Nucleus accumbens (tissue), 56 donors: ENCODE measurements at places on chromosomes 11 and 22.

GRCh38 chr11:19294444-19294843 is 53.7 kb upstream of the E2F8 start:
- DNase-seq: no peak

DNA sequence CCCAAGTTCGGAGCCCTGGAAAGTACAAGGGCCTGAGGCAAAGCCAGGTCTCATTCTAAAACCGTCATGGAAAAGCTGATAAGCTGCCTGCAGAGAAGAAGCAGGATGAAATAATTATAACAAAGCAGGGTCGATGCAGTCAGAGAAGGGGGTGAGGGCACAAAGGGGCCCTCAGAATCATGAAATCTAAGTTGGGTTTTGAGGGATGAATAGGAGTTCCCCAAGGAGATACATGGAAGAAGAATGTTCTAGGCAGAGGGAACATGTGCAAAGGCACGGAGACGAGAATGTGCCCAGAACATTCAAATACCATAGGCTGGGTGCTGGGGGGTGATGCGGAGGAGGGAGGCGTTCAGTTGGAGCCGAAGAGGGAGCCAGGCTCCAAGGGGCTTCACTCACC is 25.0 kb downstream of the IGLL1 start:
- DNase-seq: no peak

DNA sequence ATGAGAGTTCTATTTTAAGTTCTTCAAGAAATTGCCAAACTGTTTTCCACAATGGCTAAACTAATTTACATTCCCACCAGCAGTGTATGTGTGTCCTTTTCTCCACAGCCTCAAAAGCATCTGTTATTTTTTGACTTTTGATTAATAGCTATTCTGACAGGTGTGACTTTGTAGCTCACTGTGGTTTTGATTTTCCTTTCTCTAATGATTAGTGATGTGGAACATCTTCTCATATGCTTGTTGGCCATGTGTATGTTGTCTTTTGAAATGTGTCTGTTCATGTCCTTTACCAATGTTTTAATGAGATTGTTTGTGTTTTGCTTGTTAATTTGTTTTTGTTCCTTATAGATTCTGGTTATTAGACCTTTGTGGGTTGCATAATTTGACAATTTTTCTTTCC is 18.0 kb upstream of the RAB38 start:
- DNase-seq: no peak

GRCh38 chr22:19610518-19611253 is 86.5 kb upstream of the CLDN5 start:
- DNase-seq: no peak

GRCh38 chr11:93494357-93494756 is 48.8 kb downstream of the SMCO4 start:
- DNase-seq: no peak

GRCh38 chr11:104841185-104841584 is 57.1 kb downstream of the CASP12 start:
- no peak for DNase-seq

DNA sequence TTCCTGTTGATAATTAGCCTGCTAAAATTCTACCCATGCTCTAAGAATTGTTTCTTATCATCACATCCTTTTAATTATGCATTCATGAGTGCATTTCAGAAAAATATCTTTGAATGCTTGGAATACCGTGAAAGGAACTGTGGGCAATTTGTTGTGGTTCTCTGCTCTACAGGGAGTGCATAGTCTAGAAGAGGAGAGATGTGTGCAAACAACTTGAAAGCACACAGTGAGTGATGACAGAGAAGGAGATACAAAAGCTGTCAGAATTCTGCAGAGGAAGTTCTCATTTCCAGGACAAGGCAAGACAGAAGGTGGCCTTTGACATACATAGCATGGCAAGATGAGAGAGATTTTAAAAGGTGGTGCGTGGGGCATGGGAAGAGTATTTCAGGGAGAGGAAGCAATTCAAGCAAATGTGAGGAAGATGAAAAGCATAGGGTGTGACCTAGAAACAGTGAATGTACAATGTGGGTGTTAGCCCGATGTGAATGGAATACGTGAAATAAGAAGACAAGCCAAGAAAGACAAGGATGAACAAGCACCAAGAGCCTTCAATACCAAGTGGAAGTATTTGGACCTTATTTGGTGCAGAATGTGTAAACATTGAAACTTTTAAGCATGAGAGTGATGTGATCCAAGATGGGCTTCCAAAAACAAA is 5.0 kb downstream of the MMP8 start:
- DNase-seq: no peak

DNA sequence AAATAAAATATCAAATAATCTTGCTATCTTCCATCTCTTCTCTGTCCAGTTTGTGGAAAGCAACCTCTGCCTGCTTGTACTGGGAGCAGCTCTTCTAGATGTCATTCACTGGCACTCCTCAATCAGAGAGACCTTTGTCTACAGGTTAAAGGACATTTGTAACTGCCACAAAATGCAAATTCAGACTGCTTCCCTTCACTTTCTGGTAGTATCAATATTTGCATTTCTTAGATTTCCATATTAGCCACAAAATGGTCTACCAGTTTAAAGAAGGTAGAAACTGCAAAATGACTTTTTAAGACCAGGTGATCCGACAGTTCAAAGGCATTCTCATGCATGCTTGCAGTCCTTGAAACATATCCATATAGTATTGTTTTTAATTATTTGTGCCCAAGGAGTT is 51.7 kb upstream of the RCN1 start:
- no peak for DNase-seq

GRCh38 chr11:62324731-62325556 is 12.3 kb upstream of the ASRGL1 start:
- DNase-seq: no peak

GRCh38 chr11:33624083-33624482 is 76.5 kb downstream of the C11orf91 start:
- DNase-seq: no peak

DNA sequence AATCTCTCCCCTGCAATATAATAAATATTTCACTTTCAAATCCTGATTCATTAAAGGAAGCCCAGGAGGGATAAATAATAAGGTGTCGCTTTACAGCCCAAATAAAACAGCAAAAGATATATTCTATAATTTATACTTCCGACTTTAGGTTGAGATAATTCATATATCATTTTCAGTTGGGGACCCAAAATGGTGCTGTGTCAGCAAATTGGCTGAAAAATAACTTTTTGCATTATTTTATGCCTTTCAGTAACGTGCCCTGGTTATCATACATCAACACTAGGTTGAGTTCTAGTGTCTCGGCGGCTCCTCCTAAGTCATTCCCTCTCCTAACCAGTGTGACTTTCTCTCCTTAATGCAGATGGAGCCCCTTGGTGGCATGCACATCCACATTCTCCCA is 278.2 kb downstream of the NXPE2 start:
- no peak for DNase-seq

DNA sequence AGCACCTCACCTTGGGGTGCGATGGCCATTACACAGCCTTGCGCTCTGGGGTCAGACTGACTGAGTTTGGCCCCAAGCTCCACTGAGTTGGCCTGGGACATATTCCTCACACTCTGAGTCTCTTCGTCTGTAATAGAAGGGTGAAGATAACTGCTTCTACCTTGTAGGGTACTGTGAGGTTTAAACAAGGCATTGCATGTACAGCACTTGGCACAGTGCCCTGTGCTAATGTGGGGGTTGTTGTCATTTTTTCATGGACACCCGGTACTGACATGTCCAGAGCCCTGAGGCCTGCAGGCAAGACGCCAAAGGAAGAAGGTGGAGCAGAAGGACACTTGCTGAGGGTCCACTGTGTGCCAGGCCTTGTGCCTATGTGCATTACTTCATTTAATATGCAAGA is 50.7 kb downstream of the OTOG start:
- no peak for DNase-seq
